ENCODE measurements at places on chromosomes 7 and 10.
A peak's percentile ranks its signal among the peaks of the same experiment; 100 is the strongest.

- DNase-seq = no peak
Observed at GRCh38 chr7:137036768-137037167, 168.3 kb downstream of the CHRM2 start.

GRCh38 chr10:44949915-44950314 lies 9.7 kb upstream of the RASSF4 start:
- no peak for DNase-seq

DNA sequence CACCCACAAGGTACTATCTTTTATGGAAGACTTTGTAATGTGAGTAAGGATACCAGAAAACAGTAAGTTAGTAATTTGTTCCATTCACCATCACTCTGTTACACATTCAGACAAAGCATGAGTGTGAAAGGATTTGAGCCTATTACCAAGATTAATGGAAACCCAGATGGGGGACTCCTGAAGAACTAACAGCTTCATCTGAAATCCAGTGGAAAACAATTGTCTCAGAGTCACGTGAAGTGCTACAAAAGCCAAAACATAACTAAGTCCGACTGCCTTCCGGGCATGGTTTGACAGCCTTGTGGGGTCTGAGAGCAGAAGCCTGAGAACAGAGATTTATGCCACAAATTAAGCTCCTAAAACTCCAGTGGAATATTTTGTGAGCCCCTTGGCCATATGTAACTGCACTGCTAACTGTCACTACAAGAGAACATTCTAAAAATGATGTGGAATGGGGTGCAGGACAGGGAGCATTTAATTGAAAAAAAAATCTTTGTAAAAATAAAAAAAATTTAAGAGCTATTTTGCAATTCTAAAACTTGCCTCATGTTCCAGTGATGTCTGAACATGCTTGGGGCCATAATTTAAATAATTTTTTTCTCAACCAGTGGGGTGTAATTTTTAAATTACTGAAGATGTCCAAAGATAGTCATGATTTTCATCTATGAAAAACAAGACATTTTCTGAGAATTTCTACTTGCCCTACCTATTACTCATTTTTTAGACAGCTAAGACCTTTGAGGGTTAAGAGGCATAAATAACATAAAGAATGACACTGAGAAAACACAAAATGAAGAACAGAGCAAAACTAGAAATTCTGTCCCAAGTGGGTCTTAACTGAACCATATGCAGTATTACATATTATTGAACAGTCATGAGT lies 555.0 kb downstream of the INHBA start:
- DNase-seq = no peak

DNA sequence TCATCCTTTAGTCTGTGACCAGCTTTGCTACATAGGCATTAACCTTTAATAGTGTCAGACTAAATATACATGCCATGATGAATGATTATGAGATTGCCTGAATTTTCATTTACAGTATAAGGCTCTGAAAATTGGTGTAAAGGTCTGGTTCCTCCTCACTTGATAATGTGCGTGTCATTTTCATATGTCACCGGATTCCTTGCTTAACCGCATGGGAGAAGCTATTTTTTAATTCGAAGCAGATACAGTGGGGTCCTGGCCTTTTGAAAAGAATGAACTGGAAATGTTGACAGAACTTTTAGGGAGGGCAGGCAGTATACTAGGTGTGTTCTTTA lies 192.4 kb upstream of the SH2B2 start:
- no peak for DNase-seq

GRCh38 chr10:103769176-103769575 lies 86.2 kb downstream of the SH3PXD2A start:
- DNase-seq = no peak

DNA sequence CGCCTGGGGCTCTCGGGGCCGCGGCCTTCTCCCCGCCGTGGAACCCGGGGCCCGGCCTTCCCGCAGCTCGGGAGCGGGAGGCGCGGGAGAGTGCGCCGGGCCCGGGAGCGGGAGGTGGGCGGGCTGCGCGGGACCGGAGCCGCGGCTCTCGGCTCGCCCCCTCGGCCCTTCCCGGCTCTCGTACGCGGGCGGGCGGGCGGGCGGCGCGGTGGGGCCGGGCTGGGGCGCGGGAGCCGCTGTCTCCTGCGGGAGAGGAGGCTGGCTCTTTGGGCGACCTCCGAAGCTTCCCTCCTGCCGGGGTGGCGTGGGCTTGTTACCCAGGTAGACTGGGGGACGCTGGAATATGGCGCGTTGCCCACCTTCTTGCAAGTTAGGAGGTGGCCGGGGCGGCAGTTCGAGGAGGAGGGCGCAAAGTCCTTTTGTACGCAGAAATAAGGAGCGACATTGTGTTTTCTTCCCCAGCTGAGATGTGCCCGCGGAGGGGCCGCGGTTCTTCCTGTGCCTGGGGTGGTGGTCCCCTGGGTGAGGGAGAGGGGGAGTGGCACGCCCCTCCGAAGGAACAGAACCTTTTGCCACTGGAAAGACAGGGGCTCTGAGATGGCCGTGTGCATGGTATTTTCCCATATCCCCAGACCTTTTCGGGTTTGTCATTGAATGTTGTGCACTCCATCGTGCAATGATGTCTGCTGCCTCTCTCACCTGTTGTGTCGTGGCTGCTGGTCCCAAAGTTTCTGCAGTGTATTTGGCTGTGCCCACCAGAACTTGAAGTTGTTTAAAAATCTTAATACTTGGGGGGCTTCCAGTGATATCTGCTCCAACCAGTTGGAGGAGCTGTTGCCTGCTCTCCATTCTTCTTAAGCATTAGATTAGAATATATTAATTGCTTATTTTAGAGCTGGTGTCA lies 844 bp downstream of the NRF1 start:
- peak; percentile 62 for DNase-seq

- DNase-seq = no peak
Observed at GRCh38 chr7:116776046-116776445, 86.3 kb upstream of the CAPZA2 start.

- DNase-seq = no peak
Observed at GRCh38 chr7:41738336-41738735, 35.4 kb upstream of the INHBA start.

- DNase-seq = no peak
Observed at GRCh38 chr10:80552151-80552646, 14.5 kb downstream of the SH2D4B start.

DNA sequence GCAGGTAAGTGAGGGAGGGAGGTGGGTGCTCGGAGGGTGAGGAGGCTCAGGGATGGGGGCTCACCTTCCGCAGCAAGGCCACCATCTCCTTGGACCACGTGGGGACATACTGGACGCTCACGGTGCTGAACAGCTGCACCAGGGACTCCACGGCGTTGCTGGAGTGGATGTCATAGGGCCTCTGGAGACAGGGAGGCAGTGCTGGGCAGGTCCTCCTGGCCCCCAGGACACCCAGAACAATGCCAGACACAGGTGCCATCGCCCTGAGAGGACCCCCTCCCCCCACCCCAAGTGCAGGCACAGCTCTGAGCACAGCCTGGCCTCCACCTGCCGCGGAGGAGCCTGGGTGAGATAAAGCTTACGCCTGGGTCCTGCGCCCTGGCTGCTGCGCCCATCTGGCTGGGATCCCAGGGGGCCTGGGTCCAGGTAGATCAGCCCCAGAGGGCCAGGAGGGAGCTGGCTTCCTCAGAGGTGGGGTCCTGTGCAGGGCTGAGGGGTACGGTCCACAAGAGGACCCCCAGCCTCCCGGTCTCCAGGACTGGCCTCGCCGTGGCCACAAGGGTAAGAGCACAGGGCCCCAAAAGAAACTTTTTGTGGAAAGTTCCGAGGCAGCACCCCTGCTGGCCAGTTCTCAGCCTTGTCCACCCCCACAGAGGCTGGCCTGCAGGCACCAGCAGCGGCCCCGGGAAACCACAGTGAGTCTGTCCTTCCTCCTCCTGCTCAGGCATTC lies 37.8 kb downstream of the DPYSL4 start:
- DNase-seq = no peak

DNA sequence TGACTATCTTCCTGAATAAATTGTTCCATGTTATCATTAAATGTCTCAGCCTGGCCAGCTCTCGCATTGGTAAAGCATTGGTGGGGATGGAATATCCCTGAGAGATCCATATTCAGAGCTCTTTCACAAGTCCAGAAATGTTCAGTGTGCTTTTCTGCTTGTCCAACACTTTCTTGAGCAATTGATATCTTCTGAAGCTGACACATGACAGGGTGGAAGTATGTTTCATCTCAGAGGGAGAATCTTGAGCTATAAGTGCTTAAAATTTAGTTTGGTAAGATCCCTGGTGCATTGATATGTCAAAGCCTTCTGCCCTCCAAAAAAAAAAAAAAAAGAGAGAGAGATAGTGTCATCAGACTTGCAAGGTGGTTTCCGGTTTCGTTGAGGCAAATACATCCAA lies 7.4 kb downstream of the IFIT3 start:
- no peak for DNase-seq

DNA sequence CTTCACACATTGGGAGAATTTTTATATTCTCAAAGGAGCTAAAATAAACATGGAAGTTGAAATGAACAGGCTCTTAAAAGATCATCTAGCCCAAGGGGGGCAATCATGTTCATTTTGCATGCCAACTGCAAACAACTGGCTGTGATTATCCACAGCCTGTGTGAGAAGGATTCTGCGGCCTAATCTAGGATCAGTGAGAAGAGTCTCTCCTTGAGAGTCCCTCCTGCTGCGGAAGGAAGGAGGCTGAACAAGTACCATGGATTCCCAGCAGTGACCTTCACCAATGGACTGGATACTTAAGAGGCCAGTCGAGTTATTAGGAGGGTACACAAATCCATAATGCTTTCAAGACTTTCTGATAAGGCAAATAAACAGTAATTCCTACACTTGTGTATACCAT lies 76.7 kb downstream of the IGF2BP3 start:
- DNase-seq = no peak

DNA sequence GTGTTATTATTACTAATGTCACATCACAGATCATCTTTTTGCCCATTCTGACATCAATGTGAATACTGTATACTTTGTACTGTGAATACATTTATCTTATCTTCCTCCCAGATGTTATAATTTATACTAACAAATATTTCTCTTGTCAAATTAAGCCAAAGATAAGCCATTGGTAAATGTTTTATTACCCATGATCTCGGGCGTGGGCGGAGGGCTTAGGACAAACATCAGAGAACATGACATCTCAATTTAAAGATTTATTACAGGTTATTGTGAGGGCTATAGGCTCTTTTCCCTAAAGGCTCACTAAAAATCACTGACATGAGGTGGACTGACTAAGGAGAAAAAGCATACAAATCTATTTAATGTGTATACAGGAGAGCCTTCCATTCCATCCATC lies 58.2 kb upstream of the DGKB start:
- DNase-seq = no peak

DNA sequence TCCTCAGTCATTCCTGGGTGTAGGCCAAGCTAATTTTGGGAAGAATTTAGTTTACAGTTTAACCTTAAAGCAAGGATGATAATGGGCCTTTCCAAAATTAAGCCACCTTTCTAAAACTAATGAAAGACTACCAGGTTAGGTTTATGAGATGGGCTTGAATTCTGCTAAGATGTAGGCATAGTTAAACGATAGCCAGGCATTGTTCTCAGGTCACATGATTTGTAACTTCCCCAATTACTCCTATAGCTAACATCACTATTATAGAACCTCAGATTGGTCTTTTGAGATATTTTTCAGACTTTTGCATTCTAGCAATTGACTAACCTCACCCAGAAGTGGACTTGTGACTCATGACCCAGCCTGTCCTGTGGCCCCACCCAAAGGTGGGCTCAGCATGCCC lies 7.0 kb upstream of the NUB1 start:
- no peak for DNase-seq

GRCh38 chr10:119737823-119738222 lies 12.0 kb downstream of the INPP5F start:
- no peak for DNase-seq

DNA sequence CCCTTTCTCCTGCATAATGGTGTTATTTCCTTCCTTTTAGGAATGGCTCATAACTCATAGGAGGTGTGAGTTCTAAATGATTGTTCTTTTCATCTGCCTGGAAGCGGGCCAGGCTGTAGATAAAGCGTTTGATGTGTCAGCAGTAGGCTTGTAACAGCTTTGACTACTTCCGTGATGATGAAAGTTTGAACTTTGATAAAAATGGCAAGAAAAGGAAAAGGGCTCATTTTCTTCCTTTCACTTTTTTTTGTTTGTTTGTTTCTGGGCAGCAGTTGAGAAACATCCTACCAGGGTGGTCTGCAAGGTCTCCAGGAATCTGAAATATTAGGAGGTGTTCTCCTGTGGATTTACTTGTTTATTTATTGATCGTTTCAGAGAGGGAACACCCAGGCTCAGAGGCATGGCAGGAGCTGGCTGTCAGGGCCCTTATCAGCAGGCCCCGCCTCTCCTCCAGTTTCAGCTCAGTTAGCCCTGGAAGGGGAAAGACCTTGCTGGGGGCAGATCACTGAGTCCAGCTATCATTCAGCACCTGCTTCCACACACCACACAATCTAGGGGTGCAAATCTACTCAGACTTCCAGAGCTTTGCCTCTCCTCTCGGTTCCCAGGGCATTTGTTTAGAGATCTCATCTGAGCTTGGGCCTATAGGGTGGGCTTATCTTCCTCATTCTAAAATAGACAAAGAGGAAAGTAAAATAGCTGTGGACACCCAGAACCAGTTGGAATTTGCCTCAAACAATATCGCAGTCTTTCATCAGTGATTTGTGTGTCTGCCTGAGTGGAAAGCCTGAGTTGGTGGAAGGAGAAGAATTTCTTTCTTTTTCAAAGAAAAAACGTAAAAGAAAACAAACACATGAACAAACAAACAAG lies 130.9 kb downstream of the BMPER start:
- no peak for DNase-seq

DNA sequence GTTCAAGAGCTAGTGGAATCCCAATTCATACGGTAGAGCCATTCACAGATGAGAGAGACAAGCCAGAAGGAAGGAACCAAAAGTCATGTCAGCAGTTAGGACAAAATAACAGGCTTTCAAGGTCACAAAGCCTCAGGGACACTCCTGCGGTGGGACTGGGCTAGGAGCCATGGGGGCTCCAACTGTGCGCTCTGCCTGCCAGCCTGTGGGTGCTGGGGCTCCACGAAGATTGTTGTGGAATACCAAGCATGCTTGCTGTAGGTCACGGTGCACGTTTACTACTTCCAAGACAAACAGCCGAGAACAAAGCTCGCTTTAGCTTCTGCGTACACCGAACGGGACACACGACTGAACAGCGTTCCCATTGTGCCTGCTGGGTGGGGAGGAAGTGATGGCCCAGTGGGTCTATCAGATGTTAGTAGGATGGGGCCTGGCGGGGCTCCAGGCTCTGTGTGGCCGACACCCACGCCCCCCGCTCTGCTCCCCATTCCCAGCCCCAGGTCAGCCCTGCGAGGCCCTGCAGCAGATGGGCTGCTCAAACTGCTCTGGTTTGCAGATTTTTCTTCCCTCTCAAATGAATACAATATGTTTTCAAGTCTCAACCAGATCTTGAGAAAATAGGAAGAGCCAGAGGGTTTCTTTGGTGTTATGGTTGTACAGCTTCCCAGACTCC lies 158.9 kb downstream of the EGFR start:
- no peak for DNase-seq

GRCh38 chr10:18043148-18044006 lies 91.7 kb downstream of the SLC39A12 start:
- no peak for DNase-seq

GRCh38 chr10:130935128-130935439 lies 376.4 kb downstream of the TCERG1L start:
- no peak for DNase-seq

GRCh38 chr10:70605161-70605560 lies 2.6 kb upstream of the PRF1 start:
- no peak for DNase-seq

GRCh38 chr7:75950111-75950681 lies 35.2 kb downstream of the POR start:
- no peak for DNase-seq

- DNase-seq = no peak
Observed at GRCh38 chr10:125554016-125554703, 128.8 kb downstream of the TEX36 start.
